Aorta (tissue), 5 donors: ENCODE measurements at places on chromosomes 1 and 21.

DNA sequence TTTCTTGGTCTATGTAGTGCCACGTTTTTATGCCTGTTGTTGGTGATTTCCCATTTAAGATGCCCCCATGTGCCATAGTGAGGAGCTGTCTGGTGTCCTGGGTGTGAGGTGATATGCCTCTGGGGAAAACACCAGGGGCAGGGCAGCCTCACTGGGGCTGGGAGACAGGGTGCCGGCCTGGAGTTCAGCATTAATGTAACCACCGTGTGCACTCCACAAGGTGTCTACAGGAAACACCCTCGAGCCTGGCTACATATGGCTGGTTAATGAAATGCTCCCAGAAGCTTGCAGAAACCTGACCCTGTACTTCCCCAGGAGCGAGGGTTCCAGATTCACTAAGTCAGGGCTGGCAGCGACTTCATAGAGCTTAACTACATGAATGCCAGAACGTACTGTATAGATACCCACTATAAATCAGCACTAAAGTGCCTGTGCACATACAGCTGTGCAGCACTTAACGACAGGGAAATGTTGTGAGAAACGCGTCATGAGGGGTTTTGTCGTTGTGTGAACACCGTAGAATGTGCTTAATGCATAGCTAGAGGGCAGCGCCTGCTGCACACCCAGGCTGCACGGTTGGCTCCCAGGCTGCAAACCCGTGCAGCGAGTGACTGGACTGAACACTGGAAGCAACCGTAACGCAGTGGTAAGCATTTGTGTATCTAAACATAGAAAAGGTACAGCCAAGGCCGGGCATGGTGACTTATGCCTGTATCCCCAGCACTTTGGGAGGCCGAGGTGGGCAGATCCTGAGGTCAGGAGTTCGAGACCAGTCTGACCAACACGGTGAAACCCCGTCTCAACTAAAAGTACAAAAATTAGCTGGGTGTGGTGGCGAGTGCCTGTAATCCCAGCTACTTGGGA, 10.4 kb downstream of the TFF2 start:
- DNase-seq: no peak

DNA sequence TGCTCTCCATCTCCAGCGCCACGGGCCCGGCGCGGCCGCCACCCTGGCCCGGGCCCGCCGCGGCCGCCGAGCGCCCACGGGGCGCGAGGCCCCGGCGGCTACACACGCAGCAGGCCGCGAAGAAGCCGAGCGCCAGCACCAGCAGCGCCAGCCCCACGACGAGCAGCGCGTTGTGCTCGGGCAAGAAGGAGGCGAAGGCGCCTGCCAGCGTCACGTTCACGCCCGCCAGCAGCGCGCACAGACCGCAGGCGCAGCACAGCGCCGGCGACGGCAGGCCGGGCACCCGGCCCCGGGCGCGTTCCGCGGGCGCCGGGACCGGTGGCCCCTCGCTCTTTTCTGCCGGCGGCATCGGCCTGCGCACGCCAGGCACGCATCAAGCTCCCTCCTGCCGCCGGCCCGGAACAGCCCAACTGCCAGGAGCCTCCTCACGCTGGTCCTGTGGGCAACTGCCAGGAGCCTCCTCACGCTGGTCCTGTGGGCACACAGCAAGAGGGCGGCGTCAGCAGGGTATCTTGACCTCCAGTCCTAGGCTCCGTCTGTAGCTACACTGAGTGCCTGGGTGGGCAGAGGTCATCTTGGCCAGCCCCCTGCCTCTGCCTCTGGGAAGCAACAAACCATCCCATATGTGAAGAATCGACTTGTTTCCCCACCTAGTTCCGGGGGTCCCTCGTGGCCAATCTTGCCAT, 18.1 kb downstream of the KNCN start:
- peak; percentile 85 for DNase-seq

DNA sequence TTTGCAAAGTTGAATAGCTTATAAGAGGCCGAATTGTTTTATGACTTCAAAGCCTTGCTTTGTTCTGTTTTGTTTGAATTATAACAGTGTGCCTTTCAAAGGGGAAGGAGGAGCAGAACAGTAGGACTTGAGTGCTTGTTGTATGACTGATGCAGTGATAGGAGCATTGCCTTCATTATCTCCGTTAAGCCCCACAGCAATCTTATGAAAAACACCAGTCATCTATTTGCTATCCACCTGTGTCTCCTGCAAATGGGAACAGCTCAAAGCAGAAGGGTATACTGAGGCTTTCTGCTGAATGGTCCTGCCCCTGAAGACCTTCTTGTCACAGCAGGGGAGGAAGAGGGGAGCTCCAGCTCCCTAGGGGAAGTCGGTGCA, 127.5 kb downstream of the RNF220 start:
- DNase-seq: no peak

GRCh38 chr1:228009828-228010775, 3.3 kb downstream of the WNT3A start:
- no peak for DNase-seq

GRCh38 chr1:23356471-23357137, 12.5 kb upstream of the HNRNPR start:
- DNase-seq: no peak

DNA sequence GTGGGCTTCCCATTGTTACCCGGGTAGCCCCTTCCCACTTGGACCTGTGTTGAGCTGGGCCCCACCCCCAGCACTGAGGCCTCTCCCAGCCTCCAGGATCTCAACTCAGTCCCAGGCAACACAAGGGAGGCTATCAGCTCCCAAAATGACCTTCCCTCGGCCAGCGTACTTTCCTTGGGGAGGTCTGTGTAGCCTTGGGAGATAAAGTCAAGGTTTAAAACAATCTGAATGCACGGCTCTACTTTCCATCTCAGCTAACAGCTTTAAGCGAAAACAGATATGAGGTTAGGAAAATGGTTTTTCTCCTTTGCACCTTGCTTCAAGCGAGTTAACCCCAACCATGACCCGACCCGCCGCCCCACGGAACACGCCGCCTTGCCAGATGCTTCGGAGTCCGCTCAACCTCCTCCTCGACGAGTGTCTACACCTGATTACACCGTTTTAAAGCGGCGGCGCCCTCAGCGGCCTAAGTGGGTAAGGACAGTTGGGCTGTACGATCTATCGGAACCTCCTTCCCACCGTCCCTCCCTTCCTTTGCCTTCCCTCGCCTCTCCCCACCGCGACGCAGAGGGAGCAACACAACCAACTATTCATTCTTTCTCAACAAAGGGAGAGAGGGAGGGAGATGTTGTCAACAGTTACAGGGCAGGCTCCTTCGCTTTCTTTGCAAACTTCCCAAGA, 1.1 kb downstream of the BCAR3 start:
- peak; percentile 92 for DNase-seq

DNA sequence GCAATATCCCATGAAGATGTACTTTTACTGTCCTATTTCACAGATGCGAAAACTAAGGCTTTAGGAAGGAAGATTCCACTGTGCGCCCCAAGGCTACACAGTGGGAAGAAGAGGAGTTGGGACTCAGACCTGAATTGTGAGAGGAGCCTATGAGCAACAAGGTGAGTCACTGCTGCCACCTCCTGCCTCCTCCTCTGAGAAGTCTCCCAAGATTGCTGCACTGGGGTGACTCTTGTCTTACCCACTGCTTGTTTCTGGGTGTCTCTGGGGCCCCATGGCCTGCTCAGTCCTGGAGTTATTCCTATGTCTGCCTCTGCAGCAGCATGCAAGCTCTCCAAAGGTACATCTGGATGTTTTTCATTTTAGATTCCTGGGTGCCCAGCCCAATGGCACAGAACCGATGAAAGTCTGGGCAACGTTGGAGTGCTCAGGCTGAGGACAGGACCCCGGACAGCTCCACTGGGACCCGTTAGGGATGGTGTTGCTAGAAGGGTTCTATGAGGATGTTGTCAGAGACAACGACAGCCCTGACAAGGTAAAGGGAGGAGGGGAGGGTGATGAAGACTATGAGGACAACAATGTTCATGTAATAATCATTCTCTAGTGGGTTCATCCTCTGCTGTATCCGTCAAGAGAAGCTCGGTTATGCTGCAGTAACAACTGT, 11.0 kb upstream of the C1QA start:
- DNase-seq: no peak

DNA sequence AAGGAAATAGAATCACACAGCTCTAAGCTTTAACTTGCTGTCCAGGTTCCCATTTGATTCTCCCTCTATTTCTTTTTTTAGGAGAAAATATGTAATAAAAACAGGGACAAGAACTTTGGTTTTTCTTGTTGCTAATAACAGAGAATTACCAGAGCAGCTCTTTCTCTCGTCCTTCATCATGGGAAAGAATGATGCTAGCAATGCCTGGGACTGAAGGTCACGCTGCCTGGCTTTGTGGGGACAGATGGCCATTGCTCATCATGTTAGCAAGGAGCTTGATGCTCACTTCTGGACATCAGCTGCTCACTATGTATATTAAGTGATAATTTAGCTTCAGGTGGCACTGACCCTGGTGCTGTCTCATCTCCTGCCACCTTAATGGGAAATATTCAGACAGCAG, 77.3 kb upstream of the AKT3 start:
- DNase-seq: no peak

GRCh38 chr1:218394416-218394815, 49.3 kb downstream of the TGFB2 start:
- DNase-seq: no peak

DNA sequence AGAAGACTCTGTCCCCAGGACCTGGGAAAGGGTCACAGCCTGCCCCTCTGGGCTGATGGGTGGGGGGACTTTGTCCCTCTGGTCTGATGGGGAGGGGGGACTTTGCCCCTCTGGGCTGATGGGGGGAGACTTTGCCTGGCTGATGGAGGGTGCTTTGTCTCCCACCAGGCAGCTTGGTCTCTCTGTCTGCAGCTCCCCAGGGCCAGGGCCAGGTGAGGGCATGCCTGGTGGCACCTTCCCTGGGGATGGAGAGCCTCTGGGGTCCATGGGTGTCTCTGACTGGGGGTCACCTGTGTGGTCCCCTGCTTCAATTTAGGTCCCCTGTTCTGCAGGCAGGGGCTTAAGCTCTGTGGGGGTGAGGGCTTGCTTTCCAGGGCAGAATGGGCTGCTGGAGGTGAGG, 23.5 kb upstream of the TTC34 start:
- DNase-seq: no peak

DNA sequence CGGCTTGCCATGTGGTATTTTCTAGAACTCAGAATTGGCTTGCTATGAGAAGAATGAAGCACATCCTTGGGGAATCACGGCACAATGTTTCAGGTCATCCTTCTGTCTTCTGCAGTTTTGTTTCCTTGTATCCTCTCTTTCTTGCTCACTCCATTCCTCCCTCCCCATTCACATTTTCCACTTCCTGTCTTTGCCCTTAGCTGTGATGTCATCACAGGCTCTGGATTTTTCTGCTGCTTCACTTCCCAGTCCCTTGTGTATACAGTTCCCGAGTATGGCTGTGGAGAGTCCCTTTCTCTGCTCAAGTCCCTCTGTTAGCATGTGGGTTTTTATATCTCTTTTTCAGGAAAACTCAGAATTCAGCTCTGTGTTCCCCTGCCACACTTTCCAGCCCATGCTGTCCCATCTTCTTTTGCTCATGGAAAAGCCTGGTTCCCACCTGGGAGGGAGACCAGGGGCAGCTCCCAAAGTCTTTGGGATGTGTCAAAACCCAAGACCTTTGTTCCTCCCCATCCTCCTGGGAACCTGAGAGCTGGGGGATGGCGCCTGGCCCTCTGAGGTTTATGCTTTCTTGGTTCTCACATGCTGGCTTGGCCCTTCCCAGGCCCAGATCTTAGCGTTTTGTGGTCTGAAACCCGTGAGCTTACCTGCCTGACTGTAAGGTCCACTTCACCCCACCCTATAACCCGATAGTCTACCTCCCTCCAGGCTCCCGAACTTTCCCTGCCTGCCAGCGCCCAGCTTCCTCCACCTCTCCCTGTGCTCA, 4.8 kb upstream of the RGS16 start:
- DNase-seq: no peak

- no peak for DNase-seq
These were observed 70.4 kb upstream of the UBE2U start for GRCh38 chr1:64133036-64133435.

DNA sequence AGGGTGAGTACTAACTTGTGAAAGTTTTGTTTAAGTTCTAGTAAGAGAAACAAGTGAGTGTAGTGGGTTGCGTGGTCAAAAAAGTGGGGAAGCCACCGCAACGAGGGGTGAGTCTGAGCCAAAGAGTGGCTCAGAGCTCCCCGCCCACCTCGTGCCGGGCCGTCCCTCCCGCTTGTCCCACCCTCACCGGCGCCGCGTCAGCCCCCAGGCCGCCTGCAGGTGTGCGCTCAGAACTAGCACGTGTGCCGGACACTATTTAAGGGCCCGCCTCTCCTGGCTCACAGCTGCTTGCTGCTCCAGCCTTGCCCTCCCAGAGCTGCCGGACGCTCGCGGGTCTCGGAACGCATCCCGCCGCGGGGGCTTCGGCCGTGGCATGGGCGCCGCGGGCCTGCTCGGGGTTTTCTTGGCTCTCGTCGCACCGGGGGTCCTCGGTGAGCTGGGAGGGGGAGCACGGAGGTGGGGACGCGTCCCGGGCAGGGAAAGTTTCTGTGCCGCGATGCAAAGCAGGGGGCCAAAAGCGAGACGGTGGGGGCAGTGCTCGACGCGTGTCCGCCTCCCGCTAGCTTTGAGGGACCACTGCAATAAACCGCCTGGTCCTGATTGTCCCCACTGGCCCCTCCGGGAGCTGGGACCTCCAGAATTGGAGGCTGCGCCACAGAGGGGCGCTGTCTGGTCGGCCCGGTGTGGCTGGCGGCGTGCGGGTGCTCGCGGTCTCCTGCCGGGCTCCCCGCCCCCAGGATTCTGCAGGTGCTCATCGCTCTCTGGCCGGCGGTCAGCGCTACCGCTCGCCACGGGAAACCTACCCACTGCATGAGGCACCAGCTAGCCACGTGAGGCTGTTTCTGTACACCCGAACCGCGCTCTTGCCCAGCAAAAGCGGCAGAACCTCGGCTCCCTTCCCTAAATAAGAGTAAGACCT, at the start of gene CR2:
Gene CR2 (plus strand): TSS at position 283 of the 919 bp plus-strand sequence. CDS start 91 bp downstream, at position 374.
- DNase-seq: peak; percentile 45

DNA sequence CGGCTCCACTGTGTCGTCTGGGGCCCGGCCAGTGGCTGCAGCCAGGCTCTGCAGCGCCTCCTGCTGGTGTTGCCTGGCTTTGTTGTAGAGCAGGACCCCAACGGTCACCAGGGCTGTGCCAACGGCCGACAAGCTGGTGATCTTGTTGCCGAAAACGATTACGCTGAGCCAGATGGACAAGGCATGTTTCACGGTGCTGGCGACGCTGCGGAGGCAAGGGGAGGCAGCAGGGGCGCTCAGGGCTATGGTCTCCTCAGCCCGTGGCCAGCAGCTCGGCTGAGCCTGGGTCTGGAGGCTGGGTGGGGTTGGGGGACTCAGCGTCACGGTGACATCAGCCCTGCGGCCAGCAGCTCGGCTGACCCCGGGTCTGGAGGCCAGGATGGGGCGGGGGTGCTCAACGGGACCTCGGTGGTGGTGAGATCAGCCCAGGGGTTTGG, 7.0 kb upstream of the CDK11B start:
- DNase-seq: peak; percentile 34

- DNase-seq: peak; percentile 97
These were observed at the start of gene SSBP3 for GRCh38 chr1:54406339-54407153. TSS of gene SSBP3 (minus strand) at chr1:54406394.

- DNase-seq: no peak
These were observed 31.8 kb downstream of the AHDC1 start for GRCh38 chr1:27572019-27572678.

GRCh38 chr1:71434240-71434639, 353.4 kb upstream of the ZRANB2 start:
- no peak for DNase-seq

GRCh38 chr1:67053785-67054772, at the start of gene SLC35D1:
TSS of gene SLC35D1 (minus strand) at chr1:67054148. CDS start at chr1:67054013, 135 bp downstream.
- peak; percentile 89 for DNase-seq
